Kidney glomerular epithelial cell (primary cell): ENCODE measurements at places on chromosomes 7 and 10.
A peak's percentile ranks its signal among the peaks of the same experiment; 100 is the strongest.

DNA sequence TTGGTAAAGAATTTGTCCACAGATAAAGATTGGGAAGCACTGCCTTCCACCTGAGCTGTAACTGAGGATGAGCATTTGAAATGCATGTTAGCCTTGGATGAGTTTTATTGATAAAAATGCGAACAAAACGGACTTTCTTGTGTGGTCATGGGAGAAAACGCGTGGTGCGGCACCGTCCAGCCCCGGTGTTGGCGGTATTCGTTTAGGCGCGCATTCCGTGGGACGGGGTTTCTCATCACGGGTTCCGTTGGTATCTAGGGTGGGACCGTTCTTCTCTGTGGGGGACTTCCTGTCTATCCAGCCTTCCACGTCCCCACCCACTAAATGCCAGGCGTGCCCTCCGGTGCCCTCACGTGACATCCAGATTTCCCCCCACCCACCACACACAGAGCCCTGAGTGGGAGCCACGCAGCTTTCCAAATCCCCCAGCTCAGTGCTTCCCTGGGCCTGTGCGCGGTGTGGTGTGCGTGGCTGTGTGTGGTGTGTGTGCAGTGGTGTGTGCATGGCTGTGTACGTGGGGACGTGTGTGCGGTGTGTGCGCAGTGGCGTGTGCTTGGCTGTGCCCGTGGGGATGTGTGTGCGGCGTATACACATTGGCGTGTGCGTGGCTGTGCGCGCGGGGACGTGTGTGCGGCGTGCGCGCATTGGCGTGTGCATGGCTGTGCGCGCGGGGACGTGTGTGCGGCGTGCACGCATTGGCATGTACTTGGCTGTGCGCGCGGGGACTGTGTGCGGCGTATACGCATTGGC, 18.1 kb downstream of the IQCE start:
- no peak for DNase-seq

DNA sequence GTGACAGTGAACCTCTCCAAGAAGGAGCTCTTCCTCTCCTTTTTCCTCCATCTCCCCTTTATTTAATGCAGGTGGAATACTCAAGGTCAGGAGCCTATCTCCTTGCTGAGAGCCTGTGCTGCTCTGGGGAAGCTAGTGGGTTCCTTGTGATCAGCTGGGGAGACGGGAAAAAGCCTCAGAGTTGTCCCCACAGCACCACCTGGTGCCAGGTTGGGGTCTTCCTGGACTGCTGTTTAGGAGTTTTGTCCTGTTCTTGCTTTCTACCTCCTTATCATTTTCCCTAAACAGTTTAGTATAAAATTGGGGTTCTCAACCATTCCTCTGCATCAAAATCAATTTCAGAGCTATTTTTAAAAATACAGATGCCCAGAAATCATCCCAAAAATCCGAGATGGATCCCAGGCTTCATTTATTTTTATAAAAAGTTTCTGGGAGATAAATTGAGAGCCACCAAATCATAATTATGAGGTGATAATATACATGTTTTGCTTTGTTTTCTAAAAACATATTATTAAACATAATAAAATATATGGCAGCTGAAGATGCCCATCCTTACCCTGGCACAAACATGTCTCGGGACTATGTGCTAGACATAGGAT, 44.3 kb downstream of the MACC1 start:
- peak; percentile 76 for DNase-seq

- peak; percentile 47 for DNase-seq
Measured at GRCh38 chr7:2508327-2509215, 11.0 kb upstream of the LFNG start.

- no peak for DNase-seq
Measured at GRCh38 chr10:124641282-124642087, 102.7 kb downstream of the FAM53B start.

DNA sequence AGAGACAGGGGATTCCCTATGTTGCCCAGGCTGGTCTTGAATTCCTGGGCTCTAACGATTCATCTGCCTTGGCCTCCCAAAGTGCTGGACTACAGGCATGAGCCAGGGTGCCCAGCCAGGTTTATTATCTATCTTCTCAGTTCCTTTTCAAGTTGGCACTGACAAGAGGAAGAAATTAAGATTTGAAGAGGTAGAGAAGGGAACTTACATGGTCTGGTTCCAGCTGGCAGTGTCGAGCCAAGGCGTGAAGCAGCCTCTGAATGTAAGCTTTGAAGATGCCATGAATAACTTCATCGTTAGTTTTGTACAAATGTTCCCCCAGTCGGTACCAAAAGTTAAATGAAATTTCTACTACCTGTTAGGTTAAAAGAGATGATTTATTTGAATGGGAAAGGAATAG, 57.7 kb downstream of the TNPO3 start:
- no peak for DNase-seq

DNA sequence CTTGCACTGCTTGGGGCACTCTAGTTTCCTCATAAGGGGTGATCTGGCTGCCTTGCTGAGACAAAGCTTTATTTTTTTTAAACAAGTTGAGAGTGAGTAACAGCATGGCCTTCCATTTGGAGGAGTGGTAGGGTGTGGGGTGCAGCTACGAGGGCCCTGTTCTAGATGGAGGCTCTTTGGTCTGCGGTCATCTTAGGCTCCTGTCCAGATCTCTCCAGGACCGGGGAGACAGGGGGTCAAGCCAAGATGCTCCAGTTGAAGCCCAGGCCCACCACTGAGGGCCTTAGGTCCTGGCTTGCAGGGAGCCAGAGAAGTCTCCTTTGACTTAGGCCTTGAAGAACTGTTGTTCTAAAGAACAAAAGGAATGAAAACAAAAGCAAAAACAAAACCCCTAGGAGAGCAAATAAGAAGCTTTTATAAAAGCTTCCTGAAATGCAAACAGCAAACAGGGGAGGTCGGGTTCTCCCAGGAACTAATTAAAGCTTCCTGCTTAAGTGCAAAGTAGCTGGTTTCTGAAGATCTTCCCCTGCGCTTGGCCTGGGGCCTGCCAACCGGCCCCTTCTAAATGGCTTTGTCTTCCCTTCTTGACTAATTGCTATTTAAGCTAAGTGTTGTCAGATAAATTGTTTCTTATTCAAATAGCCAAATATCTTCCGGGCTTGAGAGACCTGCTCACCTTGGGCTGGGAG, 259.2 kb downstream of the GLRX3 start:
- no peak for DNase-seq

DNA sequence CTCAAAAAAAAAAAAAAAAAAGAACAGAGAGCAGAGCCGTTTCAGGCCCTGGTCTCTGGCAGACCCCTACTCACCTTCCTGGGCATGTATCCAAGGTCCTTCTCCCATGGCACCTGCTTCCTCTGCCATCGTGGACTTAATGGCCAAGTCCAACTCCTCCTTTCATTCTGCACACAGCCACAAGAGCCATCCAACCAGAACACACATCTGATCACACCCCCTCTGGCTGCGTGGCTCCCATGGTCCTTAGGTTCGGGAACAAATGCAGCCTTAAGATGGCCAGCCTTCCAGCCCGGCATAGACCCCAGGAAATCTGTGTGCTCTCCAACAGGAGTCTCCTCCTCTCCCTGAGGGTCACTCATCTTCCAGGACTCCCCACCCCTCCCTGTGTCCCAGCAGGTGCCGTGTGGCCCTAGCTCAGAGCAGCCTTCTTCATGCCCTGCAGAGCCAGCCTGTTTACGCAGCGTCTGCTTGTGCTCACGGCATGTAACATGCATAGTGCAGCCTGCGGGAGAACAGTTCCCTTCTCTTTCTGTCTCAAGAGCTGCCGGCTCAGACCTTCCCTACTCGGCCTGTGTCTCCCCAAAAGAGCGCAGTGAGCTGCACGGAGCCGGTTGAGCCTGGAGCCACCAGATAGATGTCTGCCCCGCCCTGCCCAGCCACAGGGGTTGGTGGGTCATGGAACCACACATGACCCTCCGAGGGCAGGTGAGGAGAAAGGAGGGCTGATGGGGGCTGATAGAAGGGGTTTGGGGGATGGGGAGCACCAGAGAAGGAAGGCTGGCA, 157.3 kb downstream of the NRF1 start:
- no peak for DNase-seq
